Stimulated activated CD4-positive, alpha-beta T cell treated with anti-CD3 and anti-CD28 coated beads, Interleukin-15, amount 100 ng/mL, for 1 hour (primary cell): ENCODE measurements at places on chromosomes 3 and 15.

DNA sequence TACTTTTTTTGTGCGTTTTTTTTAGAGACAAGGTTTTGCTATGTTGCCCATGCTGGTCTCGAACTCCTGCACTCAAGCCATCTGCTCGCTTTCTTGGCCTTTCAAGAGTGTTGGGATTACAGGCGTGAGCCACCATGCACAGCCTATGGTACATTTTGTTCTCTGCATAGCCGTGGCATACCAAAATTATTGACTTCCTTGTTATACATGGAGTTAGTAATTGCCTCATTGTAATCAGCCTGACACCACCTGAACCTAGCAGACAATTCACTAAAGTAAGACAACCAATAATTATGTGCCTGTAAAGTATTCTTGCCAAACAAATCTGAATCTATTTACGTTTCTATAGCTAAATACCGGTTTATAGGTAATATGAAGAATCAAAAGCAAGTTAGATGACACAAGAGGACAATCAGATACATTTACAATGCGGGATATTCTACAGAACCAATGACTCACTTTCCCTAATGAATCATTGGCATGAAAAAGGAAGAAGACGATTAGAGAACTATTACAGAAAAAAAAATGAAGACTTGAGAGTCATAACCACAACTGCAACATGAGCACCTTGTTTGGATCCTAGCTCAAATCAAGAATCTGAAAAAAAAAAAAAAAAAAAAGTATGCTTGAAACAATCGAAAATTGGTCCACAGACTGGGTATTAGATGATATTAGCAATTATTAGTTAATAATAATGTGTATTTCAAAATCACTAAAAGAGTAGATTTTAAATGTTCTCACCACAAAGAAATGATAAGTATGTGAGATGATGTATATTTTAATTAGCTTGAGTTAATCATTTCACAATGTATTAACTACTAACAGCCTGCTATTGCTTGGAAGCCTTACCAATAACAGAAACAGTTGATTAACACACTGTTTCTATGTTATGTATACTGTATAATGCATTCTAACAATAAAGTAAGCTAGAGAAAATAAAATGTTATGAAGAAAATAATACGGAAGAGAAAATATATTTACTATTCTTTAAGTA is 7.1 kb downstream of the GUCA1C start:
- no peak for DNase-seq

DNA sequence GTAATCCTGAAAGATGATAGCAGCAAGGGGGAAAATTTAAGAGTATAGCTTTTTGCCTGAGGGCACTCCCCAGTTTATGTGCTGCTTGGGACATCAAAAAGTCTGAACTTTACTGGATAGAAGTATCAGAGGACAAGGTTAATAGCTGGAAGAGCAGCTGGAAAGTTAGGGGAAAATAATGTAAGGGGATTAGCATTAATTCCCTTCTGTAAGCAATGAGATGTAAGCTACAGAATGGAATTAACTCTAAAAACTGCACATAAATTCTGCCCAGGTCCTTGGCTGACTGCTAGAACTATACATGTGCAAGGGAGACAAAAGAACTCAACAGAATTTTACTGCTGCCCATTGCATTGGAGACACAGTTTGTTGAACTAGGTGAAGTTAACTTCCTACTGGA is 55.6 kb downstream of the ATP11B start:
- no peak for DNase-seq

GRCh38 chr15:94610069-94610468 is 378.7 kb downstream of the MCTP2 start:
- DNase-seq, result no peak

GRCh38 chr15:75760704-75761435 is 48.2 kb upstream of the CSPG4 start:
- DNase-seq, result no peak

GRCh38 chr3:197942956-197943556 is 6.9 kb upstream of the RPL35A start:
- no peak for DNase-seq

- peak; percentile 11 for DNase-seq
Measured at GRCh38 chr3:44235604-44236484, 5.8 kb upstream of the TOPAZ1 start.

DNA sequence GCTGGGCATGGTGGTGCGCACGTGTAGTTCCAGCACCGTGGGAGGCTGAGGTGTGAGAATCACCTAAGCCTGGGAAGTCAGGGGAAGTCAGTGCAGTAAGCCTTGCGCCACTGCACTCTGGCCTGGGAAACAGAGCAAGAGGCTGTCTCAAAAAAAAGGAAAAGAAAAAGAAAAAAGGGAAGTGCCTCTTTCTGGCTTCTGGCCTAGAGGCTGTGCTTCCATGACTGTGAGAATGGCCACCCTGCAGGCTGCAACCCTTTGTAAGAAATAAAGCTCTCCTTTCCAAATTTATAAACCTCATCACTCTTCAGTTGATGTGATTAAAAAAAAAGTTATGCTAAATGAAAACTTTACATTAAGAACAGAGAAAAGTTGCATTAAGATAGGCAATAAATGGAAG is 774.3 kb downstream of the TUSC7 start:
- no peak for DNase-seq

- DNase-seq, result no peak
Measured at GRCh38 chr3:56758539-56758981, 43.2 kb downstream of the ARHGEF3 start.

GRCh38 chr3:170470063-170471016 is 51.7 kb downstream of the CLDN11 start:
- DNase-seq, result no peak

DNA sequence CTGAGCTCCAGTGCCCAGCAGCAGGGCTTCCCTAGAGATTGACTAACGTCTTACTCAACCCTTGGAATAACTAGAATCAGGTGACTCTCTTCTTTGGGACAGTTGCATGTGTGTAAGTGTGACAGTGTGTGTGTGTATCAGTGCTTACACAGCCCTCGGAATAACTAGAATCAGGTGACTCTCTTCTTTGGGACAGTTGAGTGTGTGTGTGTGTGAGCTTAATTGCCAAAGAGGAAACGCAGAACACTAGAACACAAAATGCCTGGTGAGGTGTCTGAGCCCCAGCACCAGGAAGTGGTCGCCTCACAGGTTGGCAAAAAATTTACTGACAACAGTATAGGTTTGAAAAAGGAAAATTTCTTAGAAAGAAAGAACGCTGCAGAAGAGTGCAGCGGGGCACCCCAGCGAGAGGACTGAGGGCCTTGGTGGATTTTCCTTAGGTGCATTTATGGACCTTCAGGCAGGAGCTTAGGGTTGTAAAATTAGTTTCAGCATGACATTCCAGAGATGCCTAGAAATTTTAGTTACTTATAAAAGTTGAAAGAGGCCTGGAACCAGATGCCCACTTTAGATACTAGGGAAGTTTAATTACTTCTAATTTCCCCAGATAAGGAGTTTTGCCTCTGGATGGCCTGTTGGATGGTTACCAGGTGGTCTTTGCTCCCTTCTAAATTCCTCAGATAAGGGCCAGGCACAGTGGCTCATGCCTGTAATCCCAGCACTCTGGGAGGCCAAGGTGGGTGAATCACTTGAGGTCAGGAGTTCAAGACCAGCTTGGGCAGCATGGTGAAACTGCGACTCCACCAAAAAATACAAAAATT is 3.7 kb upstream of the WDR82 start:
- no peak for DNase-seq

GRCh38 chr15:70426096-70426821 is 328.5 kb upstream of the TLE3 start:
- DNase-seq, result no peak

GRCh38 chr3:112407888-112408702 is 75.1 kb downstream of the CD200 start:
- no peak for DNase-seq

DNA sequence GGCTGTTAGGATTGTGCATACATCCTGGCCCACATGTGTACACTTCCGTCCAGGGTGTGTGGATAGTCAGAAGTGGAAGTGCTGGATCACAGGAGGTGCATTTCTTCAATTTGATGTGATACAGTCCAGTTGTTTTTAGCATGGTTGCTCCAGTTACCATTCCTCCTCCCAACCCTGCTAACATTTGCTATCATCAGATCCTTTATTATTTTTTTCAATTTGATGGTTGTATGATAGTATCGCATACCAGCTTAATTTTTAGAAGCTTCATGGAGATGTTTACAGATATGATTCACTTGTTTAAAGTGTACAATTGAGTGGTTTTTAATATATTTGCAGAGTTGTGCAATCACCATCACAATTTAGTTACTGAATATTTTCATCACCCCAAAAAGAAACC is 202.7 kb downstream of the ITPR1 start:
- DNase-seq, result no peak

GRCh38 chr3:178802993-178803693 is 266.9 kb downstream of the KCNMB2 start:
- no peak for DNase-seq

GRCh38 chr15:46277451-46277850 is 642.6 kb downstream of the SQOR start:
- DNase-seq, result no peak

GRCh38 chr3:39064646-39065045 is 12.8 kb downstream of the WDR48 start:
- no peak for DNase-seq

DNA sequence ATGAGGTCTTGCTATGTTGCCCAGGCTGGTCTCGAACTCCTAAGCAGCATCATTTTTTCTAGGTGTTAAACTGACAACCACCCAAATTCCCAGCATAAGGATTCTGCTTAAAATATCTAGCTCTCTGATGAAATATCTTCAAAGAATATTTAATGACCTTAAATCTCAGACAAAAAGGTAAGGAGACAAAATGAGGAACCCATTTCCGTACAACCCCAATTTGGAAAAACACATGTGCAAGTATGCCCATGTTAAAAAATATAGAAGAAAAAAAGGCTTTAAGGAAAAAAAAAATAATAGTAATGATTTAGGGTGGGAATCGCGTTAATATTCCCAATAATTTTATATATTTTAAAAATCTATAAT is 1.4 kb upstream of the SACM1L start:
- no peak for DNase-seq

- DNase-seq, result no peak
Measured at GRCh38 chr3:140091143-140091542, 156.2 kb downstream of the CLSTN2 start.

DNA sequence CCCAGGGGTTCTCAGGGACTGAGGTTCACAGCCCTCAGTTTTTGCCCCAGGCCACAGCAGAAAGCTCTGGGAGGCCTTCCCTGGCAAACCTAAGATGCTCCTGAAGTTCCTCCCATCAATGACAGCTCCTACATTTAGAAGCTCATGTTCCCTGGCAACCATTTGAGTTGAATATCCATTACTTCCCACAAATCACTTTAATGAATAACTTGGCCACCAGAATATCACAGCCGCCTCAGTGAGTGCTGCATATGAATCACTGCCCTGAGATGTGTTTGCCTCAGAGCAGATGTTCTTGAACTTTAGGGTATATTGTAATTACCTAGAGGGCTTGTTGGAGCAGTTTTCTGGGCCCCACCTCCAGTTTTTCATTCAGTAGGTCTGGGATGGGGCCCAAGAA is 27.4 kb downstream of the SLCO2A1 start:
- DNase-seq, result no peak

DNA sequence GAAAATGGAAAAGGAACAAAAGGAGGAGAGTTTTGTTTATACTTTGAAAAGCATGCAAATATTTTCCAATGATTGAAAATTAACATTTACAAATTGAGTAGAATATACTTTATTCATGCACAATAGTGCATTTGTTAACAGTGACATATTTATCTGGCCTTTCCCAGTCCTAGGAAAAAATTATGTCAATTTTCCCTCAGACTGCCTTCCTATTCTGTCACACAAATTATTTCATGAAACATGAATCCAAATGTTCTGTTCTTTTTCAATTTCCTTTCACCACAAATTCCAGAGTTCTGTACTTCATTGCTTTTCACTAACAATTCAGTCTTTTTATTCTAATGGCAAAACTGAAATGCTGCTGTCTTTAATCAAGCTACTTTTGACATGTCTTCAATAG is 945.1 kb downstream of the ROBO1 start:
- no peak for DNase-seq

- DNase-seq, result no peak
Measured at GRCh38 chr3:8996681-8997121, 33.4 kb upstream of the RAD18 start.

GRCh38 chr3:110925798-110926197 is 145.8 kb upstream of the NECTIN3 start:
- DNase-seq, result no peak

- DNase-seq, result no peak
Measured at GRCh38 chr3:146382386-146382785, 87.0 kb downstream of the PLSCR2 start.

GRCh38 chr15:63913336-63913735 is 79.6 kb upstream of the HERC1 start:
- no peak for DNase-seq

- DNase-seq, result no peak
Measured at GRCh38 chr3:134035836-134036235, 6.1 kb upstream of the SLCO2A1 start.

DNA sequence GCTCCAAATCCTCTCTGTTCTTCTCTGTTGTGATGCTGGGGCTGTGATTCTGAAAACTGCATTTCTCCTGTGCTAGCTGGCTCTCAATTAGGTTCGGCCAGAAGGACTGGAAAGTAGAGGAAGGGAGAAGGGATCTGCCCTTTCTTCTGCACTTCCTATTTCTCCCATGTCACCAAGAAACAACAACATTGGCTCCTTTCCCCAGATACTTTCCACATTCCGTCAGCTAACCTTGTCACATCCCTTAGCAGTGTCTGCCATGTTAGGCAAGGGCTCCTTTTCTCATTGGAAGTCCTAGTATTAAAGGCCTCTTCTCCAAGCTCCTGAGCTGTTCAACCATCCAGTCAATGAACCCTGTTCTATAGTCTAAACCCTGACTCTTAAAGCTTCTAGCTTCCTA is 171.1 kb downstream of the ZNF621 start:
- no peak for DNase-seq

DNA sequence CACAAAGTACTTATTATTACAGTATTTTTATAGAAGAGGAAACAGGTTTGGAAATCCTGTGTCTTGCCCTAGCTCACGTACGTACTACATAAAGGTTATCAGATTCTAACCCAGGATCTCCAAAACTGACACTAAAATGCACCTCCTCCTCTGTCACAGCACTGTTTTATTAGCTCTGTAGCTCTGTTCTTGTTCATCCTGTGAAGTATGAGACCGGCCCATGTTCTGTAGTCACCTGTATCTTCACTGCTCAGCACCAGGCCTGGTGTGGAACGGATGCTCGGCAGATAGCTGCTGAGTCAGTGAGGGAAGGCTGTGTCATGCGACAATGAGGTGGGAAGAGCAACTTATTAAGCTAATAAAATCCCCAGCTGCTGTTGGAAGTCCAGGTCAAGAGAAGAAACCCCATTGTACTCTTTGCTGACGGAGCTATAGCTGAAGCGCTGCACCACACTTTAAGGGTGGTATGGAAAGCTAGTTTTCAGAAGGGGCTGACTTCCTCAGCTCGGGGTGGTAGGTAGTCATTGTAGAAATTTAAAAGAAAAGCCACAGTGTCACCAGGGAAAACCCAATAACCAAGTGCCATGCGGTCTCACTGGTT is 22.8 kb downstream of the BCL2A1 start:
- DNase-seq, result no peak

GRCh38 chr3:157452097-157452496 is 15.4 kb downstream of the PTX3 start:
- no peak for DNase-seq
